ENCODE measurements at places on chromosomes 2 and 18. TPM values are rescaled to one million over a fixed set of nuclear protein-coding genes. Genes with fewer than 3 reads are reported as not detected.

GPR45 gene
- not detected for total RNA-seq

CHRNG gene
- total RNA-seq = not detected

DNA sequence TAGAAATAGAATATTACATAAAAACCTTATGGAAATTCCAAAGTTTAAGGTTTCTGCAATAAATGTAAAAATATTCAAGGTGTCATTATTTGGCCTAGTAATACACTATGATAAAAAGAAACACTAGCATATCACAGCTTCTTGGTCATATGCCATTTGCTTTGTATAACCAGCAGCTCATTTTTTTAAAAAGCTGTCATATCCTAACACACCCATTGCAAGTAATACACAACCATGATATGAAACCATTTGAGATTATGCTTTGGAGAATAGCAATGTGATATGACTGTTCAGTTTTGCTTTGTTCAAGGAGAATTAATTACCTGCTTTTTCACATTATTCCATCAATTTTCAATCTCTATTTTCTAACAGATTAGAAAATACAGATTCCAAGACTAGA, 149.0 kb downstream of the IKZF2 start:
- peak; percentile 25 for DNase-seq

CYBRD1 gene
- total RNA-seq = 412 TPM

GRCh38 chr2:146324951-146325350, 1519.9 kb upstream of the ACVR2A start:
- DNase-seq = no peak

DSG3 gene
- 0.16 TPM for total RNA-seq

CFAP65 gene
- not detected for total RNA-seq

- no peak for DNase-seq
These were observed 176.0 kb downstream of the SMAD2 start for GRCh38 chr18:47754311-47755101.

GRCh38 chr2:227204452-227204851, 40.0 kb downstream of the COL4A3 start:
- DNase-seq = no peak

PTPRN gene
- 1.8 TPM for total RNA-seq

- DNase-seq = no peak
These were observed 5.6 kb upstream of the RUFY4 start for GRCh38 chr2:218063486-218063885.

Data from fibroblast of the aortic adventitia (primary cell).